ENCODE measurements at places on chromosomes 5 and 9. TPM values are rescaled to one million over a fixed set of nuclear protein-coding genes. Genes with fewer than 3 reads are reported as not detected.

- no peak for DNase-seq
Observed at GRCh38 chr9:72353455-72354116, 11.4 kb downstream of the ZFAND5 start.

DNA sequence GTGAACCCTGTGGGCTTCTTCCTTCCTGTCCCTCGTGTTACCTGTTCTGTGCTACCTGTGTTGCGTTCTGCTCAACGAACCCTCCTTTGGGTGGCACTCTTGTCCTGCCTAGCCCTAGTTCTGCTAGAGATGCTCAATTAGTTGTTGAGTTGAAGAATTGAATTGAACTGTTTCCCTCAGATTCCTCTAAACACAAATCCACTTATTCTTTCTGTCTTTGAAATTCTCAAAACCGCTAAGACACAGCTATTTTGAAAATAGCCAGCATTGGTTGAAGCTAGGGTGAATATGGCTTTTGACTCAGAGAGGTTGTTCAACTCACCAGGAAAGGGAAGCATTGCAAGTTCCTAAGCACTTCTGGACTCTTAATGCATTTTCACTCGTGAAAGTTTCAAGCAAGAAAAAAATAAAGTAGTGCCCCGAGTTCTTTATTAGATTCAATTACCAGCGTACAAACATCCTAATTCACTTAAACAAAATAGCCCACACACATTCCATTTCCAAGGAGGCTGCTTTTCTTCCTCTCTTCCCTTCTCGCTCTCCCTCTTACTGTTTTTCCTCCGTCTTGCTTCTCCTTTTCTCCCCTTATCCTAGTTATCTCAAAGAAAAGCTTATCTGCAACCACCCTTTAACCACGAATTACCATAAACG lies 642 bp upstream of the ITGA1 start:
- DNase-seq = no peak

- DNase-seq = no peak
Observed at GRCh38 chr9:87657893-87658292, 68.0 kb upstream of the CTSL start.

- no peak for DNase-seq
Observed at GRCh38 chr9:122538757-122539156, 11.7 kb upstream of the OR1N1 start.

GRCh38 chr9:98415782-98416181 lies 160.3 kb upstream of the TBC1D2 start:
- DNase-seq = no peak

DNA sequence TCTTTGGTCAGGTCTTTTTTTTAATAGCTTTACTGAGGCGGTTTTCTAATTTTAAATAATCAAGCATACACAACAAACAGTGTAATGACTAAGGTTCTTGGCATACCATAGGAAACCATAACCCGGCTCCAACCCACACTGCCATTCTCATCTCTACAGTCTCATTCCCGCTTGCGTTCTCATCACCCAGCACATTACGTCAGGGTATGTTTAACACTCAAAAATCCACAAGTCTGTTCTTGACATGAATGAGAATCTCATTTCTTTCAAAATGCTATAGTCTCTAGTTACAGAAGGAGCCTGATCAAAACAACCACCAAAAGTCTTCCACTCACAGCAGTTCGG lies 505 bp downstream of the C5orf34 start:
- no peak for DNase-seq

DNA sequence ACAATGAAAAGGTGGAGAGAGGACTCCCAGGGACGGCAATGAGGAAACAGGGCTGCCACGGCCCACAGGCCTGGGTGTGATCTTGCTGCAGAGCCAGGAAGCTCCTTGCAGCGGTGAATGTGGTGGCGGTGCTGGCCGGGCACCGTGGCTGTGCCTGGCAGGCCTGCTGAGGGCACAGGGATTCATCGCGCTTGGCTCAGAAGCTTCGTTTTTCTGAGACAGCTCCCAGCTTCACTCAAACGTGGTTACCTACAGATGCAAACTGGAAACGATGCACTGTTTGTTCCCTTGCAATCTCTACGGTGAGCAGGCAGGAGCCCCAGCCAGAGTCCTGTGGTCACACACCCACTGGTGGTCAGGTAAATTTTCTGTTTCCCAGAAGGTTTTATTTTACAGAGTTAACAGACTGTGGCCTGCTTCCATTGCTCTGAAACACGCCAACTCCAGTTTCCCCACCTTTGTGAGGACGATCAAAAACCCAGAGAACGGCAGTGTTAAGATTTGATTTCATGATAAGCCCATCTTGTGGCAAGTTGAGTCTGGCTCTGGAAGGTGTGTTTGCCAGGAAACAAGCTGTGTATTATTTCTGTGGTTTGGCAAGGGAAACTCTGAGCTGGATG lies 183.9 kb downstream of the AUH start:
- no peak for DNase-seq

DNA sequence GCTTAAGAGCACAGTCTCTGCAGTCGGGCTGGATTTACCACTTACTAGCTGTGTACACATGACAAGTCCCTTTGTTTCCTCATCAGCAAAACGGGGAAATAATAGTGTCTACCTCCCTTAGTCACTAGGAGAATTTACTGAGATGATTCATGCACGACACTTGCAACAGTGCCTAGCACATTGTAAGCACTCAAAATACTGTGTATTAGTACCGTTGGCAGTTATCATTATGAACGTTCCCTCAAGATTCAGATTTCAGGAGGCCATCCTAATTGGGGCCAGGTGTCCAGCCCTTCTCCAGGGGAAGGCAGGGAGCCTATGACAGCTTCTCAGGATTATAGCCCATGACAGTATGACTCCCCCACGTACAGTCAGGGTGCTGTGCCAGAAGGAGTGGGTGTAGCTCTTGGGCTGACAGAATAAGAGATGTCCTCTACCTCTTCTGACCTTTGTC lies 164.3 kb downstream of the DOCK2 start:
- DNase-seq = no peak

DNA sequence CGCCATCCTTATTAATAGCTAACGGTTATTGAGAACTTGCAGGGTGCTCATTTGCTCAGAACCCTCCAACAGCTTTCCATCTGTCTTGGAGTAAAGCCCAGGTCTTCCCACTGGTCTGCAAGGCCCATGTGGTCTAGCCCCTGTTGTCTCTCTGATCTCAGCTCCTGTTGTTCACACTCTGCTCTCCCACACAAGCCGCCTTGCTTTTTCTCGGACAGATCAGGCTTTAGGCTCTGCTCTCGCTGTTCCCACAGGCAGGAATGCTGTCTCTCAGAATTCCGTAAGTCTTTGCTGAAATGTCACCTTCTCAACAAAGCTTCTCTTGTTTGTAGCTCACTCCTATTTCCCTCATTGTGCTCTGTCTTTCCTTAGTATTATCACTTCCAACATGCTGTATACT lies 34.3 kb downstream of the GPR107 start:
- no peak for DNase-seq

DNA sequence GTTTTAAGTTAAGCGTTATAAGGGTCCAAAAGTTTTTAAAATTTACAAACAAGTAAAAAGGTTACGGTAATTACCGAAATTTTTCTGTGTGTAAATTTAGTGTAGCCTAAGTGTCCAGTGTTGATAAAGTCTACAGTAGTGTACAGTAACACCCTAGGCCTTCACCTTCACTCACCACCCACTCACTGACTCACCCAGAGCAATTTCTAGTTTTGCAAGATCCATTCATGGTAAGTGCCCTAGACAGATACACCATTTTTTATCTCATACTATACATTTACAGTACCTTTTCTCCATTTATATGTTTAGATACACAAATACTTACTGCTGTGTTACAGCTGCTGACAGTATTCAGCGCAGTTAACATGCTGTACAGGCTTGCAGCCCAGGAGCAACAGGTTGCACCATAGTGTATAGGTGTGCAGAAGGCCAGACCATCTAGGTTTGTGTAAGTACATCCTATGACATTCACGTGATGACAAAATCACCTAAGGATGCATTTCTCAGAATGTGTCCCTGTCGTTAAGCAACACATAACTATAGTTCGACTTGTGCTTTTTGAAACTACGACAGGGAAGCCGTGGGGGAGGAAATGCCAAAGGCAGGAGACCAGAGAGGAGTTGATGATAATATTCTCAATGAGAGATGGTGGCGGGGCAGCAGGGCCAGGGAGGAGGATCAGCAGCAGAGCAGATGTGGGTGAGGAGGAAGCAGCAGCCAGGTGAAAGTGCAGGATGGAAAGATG lies 48.6 kb downstream of the PSMB7 start:
- DNase-seq = no peak

DNA sequence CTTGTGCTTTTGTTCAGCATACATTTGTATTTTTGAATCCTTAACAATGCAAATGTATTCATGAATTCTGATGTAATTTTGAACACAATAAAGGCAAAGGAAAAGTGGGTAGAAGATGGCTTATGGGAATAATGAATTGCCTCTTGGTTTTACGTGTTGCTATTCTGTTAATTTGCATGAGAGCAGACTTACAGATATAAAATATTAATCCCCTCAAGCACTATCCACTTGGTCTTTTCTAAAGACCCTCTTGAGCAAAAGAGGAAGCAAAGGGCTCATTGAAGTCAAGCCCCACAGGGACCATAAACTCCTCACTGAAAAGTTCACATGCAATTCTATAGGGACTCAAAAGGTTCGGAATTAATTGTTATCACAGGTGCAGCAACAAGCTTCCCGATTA lies 51.9 kb downstream of the OSTF1 start:
- DNase-seq = no peak

- no peak for DNase-seq
Observed at GRCh38 chr5:120457839-120458507, 6.1 kb upstream of the PRR16 start.

DNA sequence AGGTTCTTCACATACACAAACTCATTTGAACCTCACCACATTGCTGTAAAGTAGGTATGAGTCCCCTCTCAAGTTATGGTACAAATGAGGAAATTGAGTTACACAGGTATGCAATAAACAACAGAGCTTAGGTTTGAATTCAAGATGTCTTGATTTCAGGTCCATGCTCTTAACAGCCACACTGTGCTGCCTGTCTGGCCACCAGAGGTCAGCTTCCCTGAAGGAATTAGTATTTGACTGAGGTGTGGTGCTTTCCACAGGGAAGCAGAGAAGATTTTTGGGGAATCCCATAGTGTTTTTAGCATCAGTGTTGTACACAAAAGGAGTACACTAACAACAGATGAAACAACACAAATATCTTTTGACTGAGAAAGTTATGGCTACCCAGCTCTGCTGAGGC lies 94.4 kb upstream of the ITGA1 start:
- no peak for DNase-seq

- no peak for DNase-seq
Observed at GRCh38 chr5:54446379-54446732, 9.1 kb upstream of the HSPB3 start.

- DNase-seq = no peak
Observed at GRCh38 chr5:57761513-57761912, 278.9 kb upstream of the ACTBL2 start.

DNA sequence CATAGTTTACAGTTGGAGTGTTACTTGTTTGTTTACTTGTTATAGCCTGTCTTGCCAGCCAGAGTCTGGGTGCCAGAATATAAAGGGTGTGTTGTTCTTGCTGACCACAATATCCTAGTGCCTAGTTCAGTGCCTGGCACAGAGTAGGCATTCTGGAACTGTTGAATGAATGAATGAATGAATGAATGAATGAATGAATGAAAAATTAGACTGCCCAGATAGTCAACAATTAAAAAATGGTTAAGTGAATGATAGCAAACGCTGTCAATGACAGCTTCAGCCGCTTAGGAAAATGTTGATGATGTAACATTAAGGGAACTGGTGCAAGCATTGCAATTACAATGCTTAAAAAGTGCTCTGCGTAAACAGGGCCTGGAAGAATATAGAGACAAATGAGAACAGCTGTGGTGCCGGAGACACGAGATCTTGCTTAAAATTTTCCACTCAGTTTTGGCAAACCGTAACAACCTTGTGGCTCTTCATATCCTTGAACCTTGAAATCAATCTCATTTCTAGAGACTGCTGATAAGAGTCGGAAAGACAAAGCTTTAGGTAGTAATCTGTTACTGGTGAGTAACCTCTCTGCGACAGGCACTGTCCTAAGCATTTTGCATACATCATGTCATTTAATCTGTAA lies 4.7 kb upstream of the TTLL11 start:
- no peak for DNase-seq

DNA sequence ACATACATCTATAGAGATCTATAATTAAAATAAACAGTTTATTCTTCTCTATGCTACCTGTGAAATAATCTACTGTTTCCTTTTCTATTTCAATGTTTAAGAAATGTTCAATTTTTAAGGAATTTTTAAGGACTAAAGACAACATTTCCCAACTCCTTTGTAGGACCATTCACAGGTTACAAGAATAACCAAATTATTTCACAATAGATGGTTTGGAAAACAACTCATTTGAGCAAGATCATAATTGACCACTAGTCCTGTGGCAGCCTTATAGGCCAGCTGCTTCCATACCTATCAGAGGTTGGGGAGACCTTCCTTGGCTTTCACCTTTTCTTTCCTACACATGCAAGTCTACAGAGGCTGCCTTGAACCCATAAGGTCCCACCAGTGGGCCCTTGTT lies 193.7 kb downstream of the TTC39B start:
- no peak for DNase-seq

Gene RNF224
- not detected for total RNA-seq

Gene ORM1
- 0.53 TPM for total RNA-seq

Gene ZNF879
- total RNA-seq = 11.9 TPM

Gene ATOSB
- 6.0 TPM for total RNA-seq

Gene MEIKIN
- total RNA-seq = not detected

Gene CDH10
- 1.5 TPM for total RNA-seq

Gene TOR1A
- 20.5 TPM for total RNA-seq

Data from urinary bladder (tissue), 4 donors.